Tibial artery (tissue), 4 donors: ENCODE measurements at places on chromosomes 12 and 14.

- no peak for DNase-seq
These were observed 36.9 kb downstream of the ATP2A2 start for GRCh38 chr12:110317911-110318310.

DNA sequence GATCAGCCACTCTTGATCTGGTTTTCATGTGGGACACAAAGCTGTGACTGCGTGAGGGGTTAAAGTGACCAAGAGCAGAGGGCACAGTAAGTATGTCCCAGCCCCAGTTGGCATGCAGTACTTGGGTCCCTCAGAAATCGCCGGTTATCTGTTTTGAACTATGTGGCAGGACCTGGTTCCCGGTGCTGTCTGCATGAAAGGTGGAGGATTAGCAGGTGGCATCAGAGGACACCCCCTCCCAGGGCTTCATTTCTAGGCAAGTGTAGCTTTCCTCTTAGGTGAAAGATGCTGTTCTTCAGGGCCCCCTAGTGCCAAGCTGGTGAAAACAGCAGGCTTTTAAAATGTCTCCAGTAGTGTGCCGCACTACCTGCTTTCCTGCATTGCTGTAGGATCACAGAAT, 57.1 kb downstream of the ATG14 start:
- DNase-seq = peak; percentile 67

DNA sequence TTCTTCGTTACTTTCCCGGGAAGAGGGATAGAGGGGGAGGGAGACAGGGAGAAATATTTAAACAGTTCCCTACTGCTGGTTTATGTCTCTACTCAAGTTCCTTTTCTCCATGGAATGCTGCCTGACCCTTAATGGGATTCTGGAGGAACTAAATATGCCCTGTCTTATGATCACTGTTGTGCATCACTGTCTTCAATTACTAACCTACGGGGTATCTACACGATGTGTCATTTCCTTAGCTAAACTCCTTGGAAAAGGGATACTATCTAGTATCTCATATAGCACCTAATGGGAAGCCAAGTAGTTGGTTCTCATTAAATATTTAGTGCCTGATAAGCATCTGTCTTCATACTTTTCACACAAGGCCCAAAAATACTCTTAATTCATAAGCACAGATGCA, 37.5 kb upstream of the FBLN5 start:
- DNase-seq = no peak

GRCh38 chr12:29159661-29160060, 10.6 kb downstream of the FAR2 start:
- no peak for DNase-seq

DNA sequence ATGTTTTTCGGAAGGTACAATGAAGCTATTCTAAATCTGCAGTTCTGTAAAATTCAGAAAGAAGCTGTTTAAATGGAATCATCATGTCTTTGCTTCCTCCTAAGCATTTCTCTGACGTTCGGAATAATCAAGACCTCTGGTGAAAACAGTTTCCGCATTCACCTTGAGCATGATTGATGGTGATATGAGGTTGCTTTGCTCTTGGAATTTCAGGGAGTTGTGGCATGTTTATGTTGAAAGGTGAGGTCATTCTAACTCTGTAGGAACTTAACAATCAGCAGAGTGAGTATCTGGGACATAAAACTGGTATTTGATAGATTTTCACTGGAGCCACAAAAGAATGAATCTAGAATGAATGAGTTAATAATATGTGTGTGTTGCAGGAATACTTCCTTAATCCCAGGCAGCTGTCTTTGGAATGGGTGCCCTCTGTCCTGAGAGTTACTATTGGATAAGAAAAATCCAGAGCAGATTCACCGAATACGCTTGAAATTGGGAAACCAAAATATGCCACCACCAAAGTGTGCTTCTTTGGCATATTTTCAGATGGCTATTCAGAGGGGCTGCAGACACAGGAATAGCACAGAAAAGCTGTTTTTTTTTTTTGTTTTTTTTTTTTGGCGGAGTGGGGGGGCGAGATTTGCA, 599.1 kb downstream of the CCER1 start:
- DNase-seq = no peak

DNA sequence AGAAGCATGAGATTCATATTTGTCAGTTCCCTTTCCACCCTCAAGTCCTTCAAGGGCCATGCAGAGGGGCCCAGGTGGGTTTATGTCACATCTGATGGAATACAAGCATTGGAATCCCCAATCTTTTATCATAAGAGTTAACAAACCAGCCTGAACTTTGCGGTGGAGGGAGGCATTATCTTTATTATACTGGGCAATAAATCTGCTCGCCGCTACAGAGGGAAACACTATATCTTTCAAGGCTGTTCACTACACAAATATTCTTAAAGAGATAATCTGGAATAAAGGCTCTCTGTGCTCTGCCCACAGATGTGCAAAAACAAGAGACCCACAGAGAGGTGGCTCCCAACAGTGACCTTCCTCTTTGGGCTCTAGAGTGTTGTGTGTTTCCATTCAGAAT, 153.6 kb upstream of the PLEKHA5 start:
- DNase-seq = no peak

GRCh38 chr12:20513189-20513588, 144.9 kb downstream of the PDE3A start:
- DNase-seq = no peak

DNA sequence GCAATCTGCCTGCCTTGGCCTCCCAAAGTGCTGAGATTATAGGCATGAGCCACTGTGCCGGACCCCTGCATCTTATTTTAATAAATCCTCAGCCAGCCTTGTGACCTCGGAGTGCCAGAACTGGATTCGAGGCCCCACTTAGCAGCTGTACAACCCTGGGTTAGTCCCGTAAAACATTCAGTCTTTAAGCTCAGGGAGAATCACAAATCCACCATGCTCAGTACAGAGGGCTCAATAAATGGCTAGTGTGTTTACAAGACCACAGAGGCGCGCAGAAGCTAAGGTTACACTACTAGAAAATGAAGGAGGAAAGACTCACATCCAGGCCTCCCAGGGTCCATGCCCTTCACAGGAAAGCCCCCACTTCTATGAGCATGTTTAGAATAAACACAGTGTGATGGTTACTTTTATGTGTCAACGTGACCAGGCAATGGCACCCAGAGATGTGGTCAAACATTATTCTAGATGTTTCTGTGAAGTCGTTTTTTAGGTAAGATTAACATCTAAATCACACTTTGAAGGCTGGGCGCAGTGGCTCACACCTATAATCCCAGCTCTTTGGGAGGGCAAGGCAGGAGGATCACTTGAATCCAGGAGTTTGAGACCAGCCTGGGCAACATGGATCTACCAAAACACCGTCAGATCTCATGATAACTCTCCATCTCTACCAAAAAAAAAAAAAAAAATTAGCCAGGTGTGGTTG, 55.3 kb downstream of the CLMN start:
- no peak for DNase-seq

DNA sequence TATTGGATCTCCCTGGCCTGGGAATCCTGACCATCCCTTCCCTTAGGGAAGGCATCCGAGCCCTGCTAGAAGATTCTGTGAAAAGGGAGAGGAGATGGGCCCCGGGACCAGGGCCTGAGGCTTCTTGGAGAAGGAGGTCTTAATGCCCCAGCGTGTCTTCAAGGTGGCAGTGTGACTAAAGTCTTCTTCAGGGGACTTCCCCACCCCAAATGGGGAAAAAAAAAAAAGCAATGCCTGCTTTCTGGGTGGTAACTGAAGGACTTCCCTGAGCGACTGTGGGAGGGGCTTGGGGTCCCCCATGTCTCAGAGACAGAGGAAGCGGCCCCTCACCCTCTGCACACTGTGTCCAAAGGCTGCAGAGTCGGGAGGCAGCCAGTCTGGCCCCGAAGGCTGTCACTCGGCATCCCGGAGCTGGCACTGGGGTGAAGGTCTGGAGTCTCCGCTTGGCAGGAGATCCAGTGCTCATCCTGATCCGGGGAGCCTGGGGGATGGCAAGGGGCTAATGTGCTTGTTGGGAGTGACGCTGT, 7.8 kb upstream of the PGF start:
- no peak for DNase-seq

DNA sequence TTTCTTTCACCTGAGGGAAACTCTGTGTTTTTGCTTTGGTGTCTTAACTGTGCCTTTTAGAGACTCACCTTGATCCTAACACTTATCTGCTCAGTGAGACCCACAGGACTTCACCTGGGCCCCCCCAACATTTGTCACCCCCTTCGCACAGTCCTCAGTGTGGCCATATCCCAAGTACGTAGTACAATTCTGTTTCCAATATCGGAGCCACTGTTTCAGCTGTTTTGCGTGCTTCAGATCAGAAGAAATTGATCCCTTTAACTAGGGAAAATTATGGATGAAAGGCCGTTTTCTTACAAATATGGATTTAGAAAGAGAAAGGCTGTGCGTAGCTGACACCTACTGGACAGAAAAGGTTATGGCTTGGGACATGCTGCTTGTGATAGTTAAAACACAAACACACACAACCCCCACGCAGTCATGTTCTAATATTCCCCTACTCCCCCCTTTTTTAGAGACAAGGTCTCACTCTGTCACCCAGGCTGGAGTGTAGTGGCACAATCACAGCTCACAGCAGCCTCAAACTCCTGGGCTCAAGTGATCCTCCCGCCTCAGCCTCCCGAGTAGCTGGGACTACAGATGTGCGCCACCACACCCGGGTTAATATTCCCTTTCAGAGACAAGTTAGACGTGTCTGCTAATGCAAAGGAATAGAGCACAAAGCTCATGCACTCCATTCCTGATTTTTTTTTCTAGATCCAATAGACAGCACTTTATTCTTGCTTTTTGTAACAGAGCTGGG, 3.6 kb upstream of the SLC7A8 start:
- peak; percentile 49 for DNase-seq

- peak; percentile 93 for DNase-seq
These were observed 85.3 kb downstream of the SAMD4A start for GRCh38 chr14:54652188-54652587.

DNA sequence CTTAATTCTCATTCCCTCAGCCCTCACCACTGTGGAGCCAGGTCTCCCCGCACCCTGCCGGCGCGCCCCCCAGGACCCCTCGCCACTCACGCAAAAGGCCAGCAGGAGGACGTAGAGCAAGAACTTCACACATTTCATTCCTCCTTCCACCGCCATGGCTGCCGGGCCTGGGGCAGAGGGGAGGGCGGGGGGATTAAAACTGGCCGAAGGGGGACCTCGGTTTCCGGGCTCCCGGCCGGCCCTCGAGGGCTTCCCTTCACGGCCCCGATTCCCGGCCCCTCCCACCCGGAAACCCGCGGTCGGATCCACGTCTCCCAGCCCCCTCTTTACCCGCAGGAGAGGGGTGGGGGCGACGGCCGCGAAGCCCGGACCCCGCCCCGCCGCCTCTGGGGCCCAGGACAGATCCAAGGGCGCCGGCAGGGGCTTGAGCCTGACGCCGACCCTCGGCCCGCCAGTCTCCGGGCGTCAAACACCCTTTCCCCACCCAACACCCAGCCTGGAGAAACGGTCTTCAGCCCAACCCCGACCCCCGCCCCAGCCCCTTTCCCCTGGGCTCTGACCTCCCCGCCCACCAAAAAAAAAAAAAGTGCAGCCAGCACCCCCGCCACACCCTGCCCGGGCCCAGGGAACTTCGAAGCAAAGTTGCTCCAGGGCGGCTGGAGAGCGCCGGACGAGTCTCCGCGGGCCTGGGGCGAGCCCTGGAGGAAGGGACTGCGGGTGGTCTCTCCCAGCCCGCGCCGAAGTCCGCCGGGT, 447 bp downstream of the CD63 start:
- peak; percentile 93 for DNase-seq

DNA sequence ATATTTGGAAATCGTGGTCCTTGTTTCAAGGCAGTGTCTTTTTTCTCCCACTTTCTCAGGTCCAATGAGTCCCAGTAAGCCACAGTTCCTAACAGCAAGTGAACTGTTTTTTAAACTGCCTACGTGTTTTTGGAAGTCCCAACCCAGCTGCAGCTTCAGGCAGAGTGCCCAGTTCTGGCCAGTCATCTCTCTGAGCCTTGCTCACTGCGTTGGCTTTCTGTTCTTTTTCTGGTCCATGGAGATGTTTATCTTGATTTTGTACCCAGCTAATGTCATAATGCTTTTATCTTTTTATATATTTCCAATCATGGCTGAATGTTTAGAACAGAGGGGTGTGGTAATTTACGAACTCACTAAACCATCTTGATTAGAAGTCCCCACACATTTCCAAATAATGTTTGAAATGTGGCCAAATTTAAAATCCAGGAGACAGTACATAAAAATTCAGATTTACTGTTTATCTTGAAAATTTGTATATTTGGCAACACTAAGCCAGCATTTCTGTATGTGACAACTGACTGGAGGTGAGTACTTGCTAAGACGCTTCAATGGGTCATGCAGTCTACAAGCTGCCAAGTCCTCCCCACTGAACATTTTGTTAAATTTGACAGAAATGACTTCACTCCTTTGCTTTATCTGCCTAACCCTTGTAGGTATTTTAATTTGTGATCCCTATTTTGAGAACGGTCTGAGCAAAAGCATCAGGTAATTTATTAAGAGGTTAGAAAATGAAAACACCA, 46.1 kb upstream of the OTOGL start:
- peak; percentile 96 for DNase-seq

- DNase-seq = no peak
These were observed 12.9 kb downstream of the BTBD7 start for GRCh38 chr14:93319958-93320357.

- DNase-seq = peak; percentile 78
These were observed 189.6 kb downstream of the DUSP6 start for GRCh38 chr12:89162589-89163261.

GRCh38 chr12:132842449-132843045, 13.9 kb upstream of the GOLGA3 start:
- DNase-seq = no peak

DNA sequence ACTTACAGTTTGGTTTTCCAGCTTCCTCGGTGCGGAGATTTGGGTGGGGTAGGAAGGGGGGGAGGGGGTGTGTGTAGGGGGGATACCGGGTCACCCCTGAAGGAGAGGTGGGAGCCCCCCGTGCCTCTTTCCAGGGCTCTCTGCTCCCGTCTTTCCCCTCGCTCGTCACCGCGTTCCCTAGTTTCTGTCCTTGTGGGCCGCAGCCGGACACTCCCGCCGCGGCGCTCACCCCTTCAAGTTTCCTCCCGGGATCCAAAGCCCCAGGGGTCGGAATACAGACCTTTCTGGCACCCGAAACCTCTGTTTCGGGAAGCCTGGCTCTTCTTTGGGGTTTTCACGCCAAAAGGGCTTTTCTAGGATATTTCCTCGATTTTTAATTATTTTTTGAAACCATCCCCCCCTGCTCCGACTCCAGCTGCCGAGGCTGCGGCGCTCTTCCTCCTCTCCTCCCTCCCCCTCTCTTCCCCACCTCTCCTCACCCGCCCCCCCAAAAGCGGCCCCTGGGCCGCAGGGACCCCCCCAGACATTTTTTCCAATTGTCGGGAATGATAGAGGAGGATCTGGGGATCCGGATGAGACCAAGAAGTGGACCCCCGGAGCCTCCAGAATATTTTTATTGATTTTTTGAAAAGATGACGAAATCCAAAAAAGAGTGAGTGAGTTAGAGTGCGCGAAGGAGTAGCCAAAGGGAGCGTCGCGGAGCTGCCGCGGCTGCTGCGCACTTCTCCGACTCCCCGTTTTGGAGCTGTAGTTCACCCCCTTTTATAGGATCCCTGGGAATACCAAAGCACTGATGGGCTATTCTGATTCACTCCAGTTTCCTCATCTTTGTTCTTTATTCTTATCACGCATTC, 1.7 kb downstream of the CCND2 start:
- DNase-seq = no peak

GRCh38 chr12:48302161-48302911, 48.4 kb downstream of the ZNF641 start:
- no peak for DNase-seq
